ENCODE measurements at places on chromosomes 16 and 17.

DNA sequence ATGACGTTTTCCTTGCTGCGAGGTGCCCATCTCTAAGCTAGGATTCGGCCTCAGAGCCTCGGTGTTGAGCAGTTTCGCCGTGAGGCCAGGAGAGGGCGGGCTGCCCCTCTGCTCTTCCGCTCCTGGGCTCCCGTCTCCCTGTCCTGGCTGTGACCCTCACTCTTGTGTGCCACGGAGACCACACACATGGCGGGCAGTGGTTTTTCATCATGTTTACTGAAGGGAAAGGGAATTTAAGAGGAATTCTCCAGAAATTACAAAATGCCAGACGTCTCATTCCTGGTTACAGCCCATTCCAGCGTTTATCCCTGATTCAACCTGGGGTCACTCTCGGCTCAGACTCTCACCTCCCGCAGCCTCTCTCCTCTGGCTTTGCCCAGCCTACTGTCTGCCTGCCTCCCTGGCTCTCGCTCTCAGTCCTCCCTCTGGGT, 96.8 kb upstream of the ELAC2 start:
- DNase-seq = peak; percentile 87

DNA sequence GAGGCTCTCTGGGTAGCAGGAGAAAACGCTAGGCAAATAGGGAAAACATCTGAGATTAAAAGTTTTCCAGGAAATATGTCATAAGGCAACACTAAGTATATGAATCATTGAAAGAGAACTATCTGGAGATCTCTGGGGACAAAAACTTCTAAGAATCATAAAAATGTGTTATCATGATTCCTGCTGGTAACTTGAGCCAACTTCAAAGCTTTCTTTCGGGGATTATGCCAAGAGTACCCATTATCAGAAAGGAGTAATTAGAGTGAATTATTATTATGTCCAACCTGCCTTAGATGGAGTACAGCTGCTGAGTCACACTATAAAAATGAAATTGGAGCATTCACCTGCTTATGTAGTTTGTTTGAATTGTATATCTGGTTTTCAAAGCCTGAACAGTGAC, 488.5 kb upstream of the SOX9 start:
- no peak for DNase-seq

- no peak for DNase-seq
These were observed 285.2 kb downstream of the SEC14L1 start for GRCh38 chr17:77425791-77426641.

DNA sequence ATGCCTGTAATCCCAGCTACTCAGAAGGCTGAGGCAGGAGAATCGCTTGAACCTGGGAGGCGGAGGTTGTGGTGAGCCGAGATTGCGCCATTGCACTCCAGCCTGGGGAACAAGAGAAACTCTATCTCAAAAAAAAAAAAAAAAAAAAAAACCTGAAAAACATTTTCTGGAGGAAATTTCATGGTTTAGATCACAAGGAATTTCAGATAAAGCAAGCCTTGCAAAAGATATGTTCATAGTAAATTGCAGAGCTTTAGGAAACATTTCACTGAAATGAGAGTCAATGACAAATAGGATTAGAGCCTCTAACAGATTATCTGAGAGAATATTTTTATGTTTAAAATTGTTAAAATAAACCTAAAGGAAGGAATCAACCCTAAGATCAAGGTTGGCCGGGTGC, 3.2 kb downstream of the TAF15 start:
- no peak for DNase-seq

- DNase-seq = peak; percentile 90
These were observed at the start of gene EDC4 for GRCh38 chr16:67872631-67873434. Gene EDC4 (plus strand): TSS chr16:67873052. CDS start chr16:67873262, 210 bp downstream.

DNA sequence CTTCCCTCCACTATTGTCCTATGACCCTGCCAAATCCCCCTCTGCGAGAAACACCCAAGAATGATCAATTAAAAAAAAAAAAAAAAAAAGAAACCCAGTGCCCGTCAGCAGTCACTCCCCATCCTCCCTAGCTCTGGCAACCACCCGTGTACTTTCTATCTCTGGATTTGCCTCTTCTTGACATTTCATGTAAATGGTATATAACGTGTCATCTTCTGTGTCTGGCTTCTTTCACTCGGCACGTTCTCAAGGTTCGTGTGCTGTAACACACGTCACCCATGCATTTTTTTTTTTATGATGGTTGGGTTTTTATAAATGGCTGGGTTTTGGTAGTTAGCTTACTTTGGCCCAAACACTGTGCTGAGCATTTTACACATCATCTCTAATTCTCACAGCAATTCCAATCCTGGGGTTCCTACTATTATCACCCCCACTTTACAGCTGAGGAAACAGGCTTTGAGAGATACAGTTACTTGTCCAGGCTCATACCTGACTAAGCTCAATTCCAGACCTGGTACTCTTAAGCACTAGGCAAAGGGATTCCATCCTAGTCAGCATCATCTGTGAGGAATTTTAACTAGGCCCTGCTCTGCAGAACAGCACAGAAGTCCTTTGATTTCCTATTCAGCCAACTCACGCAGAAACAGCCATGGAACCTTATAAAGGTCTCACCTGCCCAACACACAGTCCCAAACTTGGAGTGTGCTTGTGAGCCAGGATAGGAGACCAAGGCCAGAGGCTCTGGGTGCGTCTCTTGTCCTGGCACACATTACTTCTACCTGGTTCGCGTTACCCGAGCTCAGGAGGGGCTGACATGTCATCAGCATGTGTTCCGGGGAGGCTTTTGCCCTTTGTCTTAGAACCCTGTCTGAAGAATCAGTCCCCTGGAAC, 11.7 kb downstream of the NDUFAB1 start:
- no peak for DNase-seq

DNA sequence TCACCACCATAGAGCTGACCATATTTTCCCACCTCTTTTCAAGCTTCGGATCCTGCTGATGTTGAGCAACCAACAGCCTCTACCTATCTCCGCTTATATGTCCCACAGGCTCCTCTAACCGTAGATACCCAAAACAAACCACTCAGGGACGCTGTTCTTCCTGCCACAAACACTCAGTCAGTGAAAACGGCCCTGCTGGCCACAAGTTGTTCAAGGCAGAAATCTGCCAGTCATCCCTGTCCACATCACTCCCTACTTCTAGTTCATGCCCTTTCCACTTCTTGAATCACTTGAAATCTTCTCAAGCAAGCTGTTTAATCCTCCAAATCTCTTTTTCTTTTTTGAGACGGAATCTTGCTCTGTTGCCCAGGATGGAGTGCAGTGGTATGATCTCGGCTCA, 7.9 kb downstream of the RABEP2 start:
- no peak for DNase-seq

DNA sequence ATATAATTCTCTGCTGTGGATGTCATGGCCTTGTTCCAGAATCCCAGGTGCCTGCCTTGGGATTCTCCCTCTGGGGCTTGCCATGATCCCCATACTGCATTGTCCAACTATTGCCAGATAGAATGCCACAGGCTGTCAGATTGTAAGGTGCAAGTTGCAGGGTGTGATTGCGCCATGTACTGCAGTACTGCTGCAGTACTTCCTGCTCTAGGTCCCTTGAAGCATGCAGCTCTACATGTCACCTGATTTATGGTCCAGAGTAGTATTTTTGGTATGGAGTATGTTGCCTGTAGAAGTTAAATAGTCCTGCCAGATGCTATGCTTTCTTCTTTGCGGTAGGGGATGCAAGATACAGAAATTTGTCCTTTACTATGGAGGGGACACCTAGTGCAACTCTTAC, 7.0 kb upstream of the SLFN5 start:
- no peak for DNase-seq

- DNase-seq = no peak
These were observed 426.9 kb downstream of the NPIPA7 start for GRCh38 chr16:16805809-16806208.

DNA sequence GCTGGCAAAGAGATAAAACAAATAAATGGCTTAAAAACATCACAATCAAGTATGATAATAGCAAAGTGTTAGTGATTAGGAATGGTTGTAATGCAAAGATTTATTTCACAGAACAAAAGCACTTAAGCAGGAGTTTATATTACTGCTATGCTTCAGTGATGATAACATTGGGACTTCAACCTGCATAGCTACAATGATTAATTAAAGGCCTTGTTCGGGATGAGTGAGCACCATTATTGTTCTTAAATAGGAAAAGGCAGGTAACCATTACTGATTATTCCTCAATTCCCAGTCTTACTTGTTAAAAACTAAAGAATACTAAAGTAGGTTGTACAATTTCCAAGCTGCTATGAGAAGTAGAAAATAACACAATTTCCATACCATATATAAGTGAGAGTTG, 1247.5 kb upstream of the CDH8 start:
- DNase-seq = no peak

DNA sequence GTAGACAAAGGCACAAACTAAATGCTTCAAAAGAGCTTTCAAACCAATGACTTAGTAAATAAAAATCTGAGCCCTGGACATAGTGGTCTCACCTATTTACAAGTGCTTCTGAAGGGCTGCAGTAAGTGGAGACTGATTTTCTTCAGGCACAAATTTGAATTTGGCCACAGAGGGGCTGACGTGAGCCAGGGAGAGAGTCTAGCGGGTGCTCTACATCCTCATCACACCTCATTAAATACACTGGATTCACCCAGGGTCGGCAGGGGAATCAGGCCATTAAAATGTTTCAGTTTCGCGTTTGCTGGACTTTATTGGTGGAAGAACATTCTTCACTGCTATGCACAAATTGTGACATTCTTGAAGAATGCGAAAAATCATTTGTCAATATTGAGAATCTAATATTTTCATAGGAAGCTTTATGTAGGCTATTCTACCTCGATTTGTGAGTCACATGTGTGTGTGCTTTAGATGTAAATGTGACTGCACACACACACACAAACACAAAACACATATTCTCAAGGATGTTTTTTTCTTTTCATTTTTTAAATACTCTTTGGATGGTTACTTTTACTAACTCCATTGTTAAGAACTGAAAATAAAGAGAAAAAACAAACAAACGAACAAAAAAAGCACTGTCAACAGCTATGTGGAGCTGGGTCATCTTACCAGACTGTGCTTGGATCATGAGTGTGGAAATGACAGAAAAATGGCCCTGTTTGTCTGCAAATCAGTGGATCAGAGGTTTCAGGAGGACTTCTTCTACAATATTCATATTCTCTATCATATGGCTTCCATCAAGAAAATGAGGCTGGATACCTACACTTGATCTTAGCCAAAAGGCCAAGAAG, 58.9 kb downstream of the CDH11 start:
- peak; percentile 64 for DNase-seq

Measured in retina (tissue), 1 donor.